Hematopoietic multipotent progenitor cell (in vitro differentiated cells): ENCODE measurements at places on chromosomes 1 and 21. TPM values are rescaled to one million over a fixed set of nuclear protein-coding genes. Genes with fewer than 3 reads are reported as not detected.
A peak's percentile ranks its signal among the peaks of the same experiment; 100 is the strongest.

DNA sequence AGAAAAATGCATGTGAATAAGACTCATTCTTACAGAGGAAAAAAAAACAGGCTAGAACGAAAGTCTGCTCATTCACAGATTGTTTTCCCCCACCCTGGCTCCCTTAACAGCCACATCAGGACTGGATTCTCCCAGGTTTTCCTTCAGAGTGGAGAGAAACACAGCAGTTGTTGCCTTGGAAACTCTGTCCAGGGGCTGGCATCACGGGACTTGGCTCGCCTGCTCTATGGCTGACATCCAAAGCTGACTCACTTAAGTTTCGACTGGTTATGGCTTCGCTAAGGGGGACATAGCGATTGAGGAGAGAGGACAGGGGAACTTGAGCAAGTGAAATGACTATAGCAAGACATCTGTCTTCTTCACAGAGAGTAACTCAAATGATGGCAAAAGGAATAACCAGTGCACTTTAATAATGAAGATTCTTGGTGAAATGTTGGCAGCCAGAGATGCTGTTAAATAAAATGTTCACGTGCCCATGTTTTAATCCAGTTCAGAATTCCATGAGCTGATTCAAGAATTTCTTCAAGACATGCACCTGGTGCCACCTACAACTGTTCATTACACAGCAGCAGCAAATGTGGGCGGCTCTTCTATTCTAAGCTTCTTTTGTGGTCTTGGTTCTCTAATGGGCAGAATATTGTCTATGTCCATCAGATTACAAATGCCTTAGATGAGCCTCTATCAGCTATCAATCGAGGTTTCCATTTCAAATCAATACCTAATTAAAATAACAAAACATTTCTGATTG lies 21.8 kb downstream of the MIS18A start:
- no peak for DNase-seq

Gene AMPD1
- not detected for total RNA-seq

DNA sequence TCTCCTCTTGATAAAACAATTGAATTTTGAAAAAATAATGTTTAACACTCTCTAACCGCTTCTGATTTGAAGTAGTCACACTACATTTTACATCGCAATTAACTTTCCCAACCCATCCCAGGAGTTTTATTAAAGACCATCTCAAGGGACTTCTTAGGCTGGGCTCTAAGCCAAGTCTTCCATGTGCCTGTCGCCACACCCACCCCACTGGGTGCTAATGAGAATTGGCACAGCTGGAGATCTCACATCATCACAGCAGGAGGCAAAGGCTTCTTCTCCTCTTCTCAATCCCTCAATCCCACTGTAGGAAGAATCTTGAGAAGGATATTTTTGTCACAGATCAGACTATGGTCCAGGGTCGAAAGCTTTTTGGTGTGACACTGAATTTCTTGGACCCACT lies 328.9 kb downstream of the NUF2 start:
- no peak for DNase-seq

- no peak for DNase-seq
Measured at GRCh38 chr1:3903141-3904005, 3.3 kb upstream of the C1orf174 start.

GRCh38 chr1:31843506-31843905 lies 27.7 kb upstream of the SPOCD1 start:
- no peak for DNase-seq

Gene KRTAP12-2
- total RNA-seq: under 0.01 TPM

Gene F13B
- not detected for total RNA-seq

GRCh38 chr1:42935313-42935895 lies 23.3 kb downstream of the SLC2A1 start:
- DNase-seq: no peak

GRCh38 chr1:232872738-232873137 lies 67.5 kb downstream of the MAP10 start:
- DNase-seq: no peak

Gene FAM78B
- 0.27 TPM for total RNA-seq

GRCh38 chr1:205783904-205784303 lies 8.6 kb upstream of the RAB29 start:
- DNase-seq: no peak

- no peak for DNase-seq
Measured at GRCh38 chr1:114468047-114468446, 43.0 kb downstream of the TRIM33 start.

GRCh38 chr1:81547912-81548303 lies 252.8 kb upstream of the ADGRL2 start:
- no peak for DNase-seq

Gene LAMC2
- total RNA-seq: under 0.01 TPM

DNA sequence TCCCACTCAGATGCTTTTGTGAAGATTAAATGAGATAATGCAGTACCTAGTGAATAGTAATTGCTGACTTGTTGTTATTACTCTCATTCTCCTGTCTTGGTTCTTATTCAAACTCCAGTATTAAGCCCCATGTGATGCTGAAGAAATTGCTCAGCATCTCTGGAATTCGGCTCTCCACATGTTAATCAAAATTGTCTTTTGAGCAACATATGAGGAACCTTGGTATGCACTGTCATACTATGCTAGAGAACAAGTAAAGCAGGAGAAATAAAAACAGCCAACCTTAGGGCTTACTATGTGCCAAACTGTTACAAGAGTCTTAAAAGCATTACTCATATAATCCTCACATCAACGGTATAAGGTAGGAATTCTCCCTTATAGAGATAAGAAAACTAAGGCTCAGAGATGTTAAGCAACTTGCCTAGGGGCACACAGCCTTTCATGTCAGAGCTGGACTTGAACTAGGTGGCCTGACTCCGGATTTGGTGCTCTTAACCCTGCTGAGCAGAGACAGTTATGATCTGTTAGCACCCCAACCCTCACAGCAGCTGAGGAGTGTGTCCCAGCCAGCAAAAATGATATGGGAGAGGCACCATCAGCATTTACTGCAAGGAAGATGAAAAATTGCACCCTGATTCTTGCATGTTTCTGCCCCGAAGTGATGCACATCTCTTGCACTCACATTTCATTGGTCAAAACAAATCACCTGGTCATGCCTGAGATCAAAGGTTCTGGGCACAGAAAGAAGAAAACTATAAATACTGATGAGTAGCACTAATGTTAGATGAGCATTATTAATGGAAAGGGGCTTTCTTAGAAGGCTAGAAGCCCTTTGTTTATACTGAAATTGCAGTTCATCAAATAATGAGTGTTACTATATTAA lies 102.3 kb downstream of the OMA1 start:
- DNase-seq: no peak

DNA sequence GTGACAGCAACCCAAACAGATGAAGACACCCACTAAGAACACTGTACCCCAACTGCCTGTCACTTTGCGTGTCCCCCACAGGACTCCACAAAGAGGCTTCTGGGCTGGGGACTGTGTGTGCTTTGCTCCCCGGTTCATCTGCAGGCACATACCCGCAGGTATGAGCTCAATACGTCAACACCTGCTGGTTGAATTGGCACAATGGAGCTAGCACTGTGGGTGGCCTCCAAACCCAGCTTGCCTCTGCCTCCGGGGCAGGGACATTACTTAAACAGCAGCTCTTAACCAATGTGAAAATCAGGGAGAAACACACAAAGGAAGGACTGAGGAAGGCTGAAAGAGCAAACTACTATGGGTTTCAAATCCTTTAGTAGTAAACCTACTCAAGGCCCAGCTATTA lies 140.2 kb upstream of the TIAM1 start:
- DNase-seq: no peak

Gene ZBTB8OS
- 6.2 TPM for total RNA-seq

Gene LEFTY1
- total RNA-seq: under 0.01 TPM

Gene SUSD4
- not detected for total RNA-seq

DNA sequence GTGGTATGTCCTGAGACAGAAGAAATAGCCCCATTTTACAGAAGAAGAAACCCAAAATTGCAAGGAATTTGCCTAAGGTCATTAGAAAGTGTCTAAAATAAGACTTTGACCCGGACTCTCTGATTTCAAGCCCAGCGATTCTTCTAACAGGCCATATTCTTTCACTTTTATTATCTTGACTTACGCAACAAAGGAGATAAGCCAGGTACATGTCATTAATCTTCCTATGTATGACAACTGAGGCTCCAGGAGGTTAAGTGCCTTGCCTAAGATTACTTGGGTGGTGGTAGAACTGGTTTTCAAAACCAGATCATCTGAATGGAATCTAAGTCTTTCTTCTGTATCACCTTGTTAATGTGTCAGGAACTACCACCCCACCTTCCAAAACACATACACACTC lies 124.3 kb downstream of the PBX1 start:
- DNase-seq: no peak

Gene FAM131C
- total RNA-seq: not detected

DNA sequence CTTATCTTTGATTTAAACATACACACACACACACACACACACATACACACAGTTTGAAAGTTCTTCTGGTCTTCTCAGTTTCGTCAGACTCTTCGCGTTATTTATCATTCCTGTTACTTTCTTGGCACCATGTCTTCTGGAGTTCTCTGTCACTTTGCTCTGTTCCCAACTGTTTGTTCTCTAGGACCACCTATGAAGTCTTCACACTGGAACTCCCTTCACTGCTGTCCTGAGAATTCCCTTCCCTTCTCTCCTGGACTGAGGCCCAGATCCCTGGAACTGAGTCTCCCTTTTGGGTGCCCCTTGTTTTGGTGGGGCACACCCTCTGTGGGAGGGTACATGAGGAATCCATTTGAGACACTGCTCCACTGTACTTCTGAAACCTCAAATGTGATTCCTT lies 30.5 kb downstream of the ALG14 start:
- DNase-seq: no peak

- DNase-seq: no peak
Measured at GRCh38 chr1:212166244-212166643, 119.0 kb upstream of the PPP2R5A start.

Gene MSTO1
- 44.2 TPM for total RNA-seq

Gene HSD3B1
- not detected for total RNA-seq

- no peak for DNase-seq
Measured at GRCh38 chr1:101116006-101116405, 90.4 kb upstream of the DPH5 start.

- no peak for DNase-seq
Measured at GRCh38 chr1:52358851-52359497, 7.0 kb downstream of the CC2D1B start.

- no peak for DNase-seq
Measured at GRCh38 chr1:39829791-39830533, 41.3 kb upstream of the BMP8B start.

GRCh38 chr1:54275349-54275748 lies 75.4 kb downstream of the MRPL37 start:
- no peak for DNase-seq

GRCh38 chr1:9721606-9722377 lies 70.3 kb downstream of the PIK3CD start:
- no peak for DNase-seq

GRCh38 chr1:20666804-20667203 lies 5.6 kb upstream of the DDOST start:
- peak; percentile 14 for DNase-seq

Gene SDHB
- 50.4 TPM for total RNA-seq

DNA sequence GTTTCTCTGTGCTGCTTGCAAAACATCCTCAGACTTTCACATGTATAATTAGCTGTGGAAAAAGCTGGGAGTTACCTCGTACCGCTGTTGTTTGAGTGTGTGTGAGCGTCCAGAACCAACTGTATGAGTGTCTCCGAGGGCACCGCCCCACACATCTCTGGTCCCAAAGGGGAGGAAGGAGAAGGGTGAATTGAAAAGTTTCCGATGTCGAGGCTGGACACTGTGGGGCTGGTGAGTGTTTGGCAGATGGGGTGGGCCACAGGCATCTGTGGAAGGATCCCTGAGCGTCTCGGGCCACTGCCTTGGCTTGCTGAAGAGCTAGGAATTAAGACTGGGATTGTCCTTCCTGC lies 1.2 kb downstream of the ATP2B4 start:
- no peak for DNase-seq

Gene ATP1B1
- 14.3 TPM for total RNA-seq

GRCh38 chr1:94063379-94063778 lies 57.6 kb downstream of the ABCA4 start:
- no peak for DNase-seq

GRCh38 chr1:119674835-119675289 lies 26.8 kb upstream of the ZNF697 start:
- peak; percentile 81 for DNase-seq

- no peak for DNase-seq
Measured at GRCh38 chr21:42066521-42066920, 4.6 kb upstream of the UMODL1 start.

Gene C1orf94
- not detected for total RNA-seq

Gene ADAMTSL4
- 10.5 TPM for total RNA-seq

DNA sequence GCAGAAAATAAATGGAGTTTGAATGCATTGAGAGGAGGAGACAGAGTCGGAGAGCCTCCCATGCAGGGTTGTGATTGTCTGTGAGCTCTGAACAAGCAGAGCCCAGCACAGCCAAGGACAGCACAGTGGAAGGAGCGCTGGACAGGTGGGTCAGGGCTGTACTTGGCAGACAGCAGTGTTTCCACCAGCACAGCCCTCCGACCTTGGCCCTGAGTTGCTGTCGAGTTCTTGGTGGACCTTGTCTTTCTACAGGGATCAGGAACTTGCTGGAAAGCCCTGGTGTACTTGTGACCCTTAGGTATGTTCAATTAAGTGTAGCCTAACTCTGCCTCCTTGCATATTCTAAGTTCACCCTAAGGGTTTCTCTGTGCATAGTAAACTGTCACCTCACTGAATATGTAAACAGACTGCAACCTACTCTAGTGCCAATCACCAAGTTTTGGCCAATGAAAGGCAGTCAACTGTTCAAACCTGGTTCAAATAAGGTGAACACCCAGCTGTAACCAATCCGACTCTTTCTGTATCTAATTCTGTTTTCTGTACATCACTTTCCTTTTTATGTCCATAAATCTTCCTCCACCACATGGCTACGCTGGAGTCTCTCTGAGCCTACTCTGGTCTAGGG lies 86.6 kb upstream of the SLC25A33 start:
- no peak for DNase-seq

DNA sequence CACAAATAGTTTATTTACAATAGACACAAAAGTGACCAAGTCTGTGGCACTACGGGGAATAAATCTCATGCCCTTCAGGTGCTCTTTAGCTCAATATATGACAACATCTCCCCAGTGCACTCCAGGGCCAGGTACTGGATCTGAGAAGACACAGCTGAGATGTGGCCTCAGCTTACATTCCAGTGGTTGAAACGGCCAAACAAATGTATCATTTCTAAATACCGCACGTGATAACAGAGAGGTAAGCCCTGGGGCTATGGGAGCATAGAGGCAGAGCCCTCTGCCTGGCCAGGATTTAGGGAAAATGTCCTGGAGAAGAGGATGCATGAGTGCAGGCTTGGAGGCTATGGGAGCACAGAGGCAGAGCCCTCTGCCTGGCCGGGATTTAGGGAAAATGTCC lies 630.5 kb downstream of the SMYD3 start:
- DNase-seq: no peak

DNA sequence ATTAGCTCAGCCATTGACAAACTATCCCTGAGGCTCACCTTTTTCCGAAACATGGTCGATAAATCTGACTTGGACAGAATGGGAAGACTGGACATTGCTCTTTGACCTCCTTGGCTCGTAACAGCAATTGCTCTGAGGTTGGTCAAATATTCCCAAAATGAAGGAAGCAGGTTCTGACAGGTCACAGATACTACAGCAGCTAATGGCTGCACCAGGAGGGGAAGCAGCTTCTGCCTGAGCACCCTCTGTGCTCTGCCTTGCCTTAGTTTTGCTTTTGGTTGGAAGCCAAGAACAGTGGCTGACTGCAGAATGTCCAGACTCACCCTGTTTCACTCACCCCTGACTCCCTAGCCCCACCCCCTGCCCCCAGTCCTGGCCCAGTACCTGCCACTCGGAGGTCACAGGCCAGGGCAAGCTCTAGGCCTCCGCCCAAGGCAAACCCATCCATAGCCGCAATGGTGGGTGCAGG lies 15.4 kb downstream of the ECHDC2 start:
- no peak for DNase-seq
